ENCODE measurements at places on chromosomes 4 and X.

DNA sequence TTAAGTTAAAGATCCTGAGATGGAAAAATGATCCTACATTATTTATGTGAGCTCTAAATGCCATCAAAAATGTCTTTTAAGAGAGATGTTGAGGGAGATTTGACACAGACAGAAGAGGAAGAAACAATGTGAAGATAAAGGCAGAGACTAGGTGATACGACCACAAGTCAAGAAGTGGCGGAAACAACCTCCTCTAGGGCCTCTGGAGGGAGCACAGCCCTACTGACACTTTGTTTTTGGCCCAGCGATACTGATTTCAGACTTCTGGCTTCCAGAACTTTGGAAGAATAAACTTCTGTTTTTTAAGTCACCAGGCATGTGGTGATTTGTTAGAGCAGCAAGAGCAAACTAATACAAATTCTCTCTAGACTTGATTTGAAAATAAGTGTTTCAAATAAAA lies 1216.1 kb downstream of the FSTL5 start:
- no peaks in the 10 kb centered on the region for H3K4me1 ChIP-seq
- H3K27ac ChIP-seq = no peak overlapping the region
- DNase-seq = no peak
- H3K36me3 ChIP-seq = no peaks in the 10 kb centered on the region
- H3K4me3 ChIP-seq = no peak overlapping the region
- no peaks in the 10 kb centered on the region for H3K27me3 ChIP-seq

- no peaks in the 10 kb centered on the region for H3K27me3 ChIP-seq
- H3K36me3 ChIP-seq = no peaks in the 10 kb centered on the region
- H3K4me1 ChIP-seq = no peaks in the 10 kb centered on the region
- no peak overlapping the region for H3K4me3 ChIP-seq
- no peak for DNase-seq
- H3K27ac ChIP-seq = no peak overlapping the region
Observed at GRCh38 chr4:147447786-147448185, 33.1 kb upstream of the EDNRA start.

DNA sequence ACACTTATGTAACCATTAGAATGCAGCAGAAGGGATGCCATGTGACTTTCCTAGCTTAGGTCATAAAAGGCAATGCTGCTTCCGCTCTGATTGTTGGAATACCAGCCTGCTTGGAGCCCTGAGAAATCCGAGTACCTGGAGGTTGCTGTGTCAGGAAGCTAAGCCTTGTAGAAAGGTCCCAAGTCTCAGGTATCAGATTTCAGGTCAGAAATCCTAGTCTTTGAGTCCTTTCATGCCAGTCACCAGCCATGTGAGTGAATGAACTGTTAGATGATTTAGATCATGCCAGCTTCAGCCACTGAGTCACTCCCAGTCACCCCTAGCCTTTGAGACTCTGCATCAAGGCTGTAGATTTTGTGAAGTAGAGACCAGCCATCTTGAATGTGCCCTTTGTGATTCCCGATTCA lies 23.5 kb downstream of the RAP1GDS1 start:
- no peaks in the 10 kb centered on the region for H3K27me3 ChIP-seq
- H3K4me1 ChIP-seq = peaks cover 5% of the 10 kb centered on the region
- H3K4me3 ChIP-seq = no peak overlapping the region

DNA sequence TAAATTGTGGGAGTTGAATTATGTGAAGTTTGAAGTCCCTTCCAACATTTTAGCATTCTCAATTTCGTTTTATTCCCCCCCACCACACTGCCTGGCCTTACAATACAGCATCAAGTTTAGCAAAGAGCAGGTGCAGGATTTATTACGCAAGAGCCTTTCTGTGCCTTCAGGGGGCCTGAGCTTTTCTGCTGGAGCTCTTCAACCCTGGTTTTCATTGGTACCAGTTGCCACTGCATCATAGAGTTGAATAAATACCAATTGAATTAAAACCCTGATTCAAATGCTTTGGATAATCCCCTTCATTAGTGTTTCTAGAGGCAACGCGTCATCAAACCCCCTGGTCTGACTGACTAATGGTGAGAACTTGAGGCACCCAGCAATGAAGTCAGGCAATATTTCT lies 43.6 kb upstream of the KIT start:
- DNase-seq = no peak
- no peaks in the 10 kb centered on the region for H3K4me1 ChIP-seq
- H3K27ac ChIP-seq = no peak overlapping the region
- H3K4me3 ChIP-seq = no peak overlapping the region
- H3K36me3 ChIP-seq = no peaks in the 10 kb centered on the region

- no peak for DNase-seq
- no peaks in the 10 kb centered on the region for H3K27me3 ChIP-seq
- H3K27ac ChIP-seq = no peak overlapping the region
- H3K4me1 ChIP-seq = no peaks in the 10 kb centered on the region
Observed at GRCh38 chrX:12817528-12817927, 26.3 kb downstream of the PRPS2 start.

GRCh38 chrX:136825771-136826170 lies 45.0 kb upstream of the ARHGEF6 start:
- H3K36me3 ChIP-seq = no peaks in the 10 kb centered on the region
- DNase-seq = no peak
- H3K4me3 ChIP-seq = no peak overlapping the region
- no peak overlapping the region for H3K27ac ChIP-seq
- H3K4me1 ChIP-seq = no peaks in the 10 kb centered on the region

GRCh38 chrX:15050395-15050794 lies 177.2 kb downstream of the MOSPD2 start:
- no peak overlapping the region for H3K27ac ChIP-seq
- no peaks in the 10 kb centered on the region for H3K4me1 ChIP-seq
- H3K36me3 ChIP-seq = no peaks in the 10 kb centered on the region
- no peak for DNase-seq
- H3K4me3 ChIP-seq = no peak overlapping the region

- no peaks in the 10 kb centered on the region for H3K4me1 ChIP-seq
- H3K36me3 ChIP-seq = no peaks in the 10 kb centered on the region
- H3K27me3 ChIP-seq = no peaks in the 10 kb centered on the region
Observed at GRCh38 chrX:15399962-15400391, 15.8 kb upstream of the VEGFD start.

- no peak overlapping the region for H3K4me3 ChIP-seq
- DNase-seq = no peak
- H3K27ac ChIP-seq = no peak overlapping the region
- no peaks in the 10 kb centered on the region for H3K4me1 ChIP-seq
- H3K36me3 ChIP-seq = no peaks in the 10 kb centered on the region
Observed at GRCh38 chr4:115537387-115537786, 424.0 kb upstream of the NDST4 start.

- no peak overlapping the region for H3K27ac ChIP-seq
- H3K4me3 ChIP-seq = no peak overlapping the region
- H3K4me1 ChIP-seq = no peaks in the 10 kb centered on the region
- H3K36me3 ChIP-seq = peaks cover 2% of the 10 kb centered on the region
- no peak for DNase-seq
Observed at GRCh38 chr4:2647403-2648158, 108.6 kb downstream of the TNIP2 start.

GRCh38 chrX:98956014-98956413 lies 1454.1 kb downstream of the PCDH19 start:
- no peaks in the 10 kb centered on the region for H3K36me3 ChIP-seq
- DNase-seq = no peak
- H3K4me3 ChIP-seq = no peak overlapping the region
- H3K27me3 ChIP-seq = no peaks in the 10 kb centered on the region
- no peak overlapping the region for H3K27ac ChIP-seq

- DNase-seq = no peak
- no peaks in the 10 kb centered on the region for H3K36me3 ChIP-seq
- H3K27ac ChIP-seq = no peak overlapping the region
- no peaks in the 10 kb centered on the region for H3K4me1 ChIP-seq
- no peak overlapping the region for H3K4me3 ChIP-seq
- no peaks in the 10 kb centered on the region for H3K27me3 ChIP-seq
Observed at GRCh38 chr4:112038861-112039260, 106.4 kb upstream of the FAM241A start.

DNA sequence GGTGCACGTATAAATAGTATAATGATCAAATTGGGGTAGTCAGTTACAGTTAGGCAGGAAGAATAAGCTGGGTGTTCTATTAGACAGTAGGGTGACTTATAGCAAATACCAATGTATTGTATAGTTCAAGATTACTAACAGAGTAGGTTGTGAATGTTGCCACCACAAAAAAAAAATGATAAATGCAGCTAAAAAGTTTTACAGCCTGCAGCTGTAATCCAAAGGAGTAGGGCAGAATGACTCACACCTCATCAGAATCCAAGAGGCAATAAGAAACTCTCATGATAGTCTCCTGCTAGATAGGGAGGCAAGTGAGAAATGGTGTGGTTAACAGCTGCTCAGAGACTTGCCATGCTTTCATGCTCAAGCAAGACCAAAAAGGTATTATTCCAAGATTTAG lies 19.6 kb upstream of the TCEAL4 start:
- no peaks in the 10 kb centered on the region for H3K27me3 ChIP-seq
- H3K4me1 ChIP-seq = no peaks in the 10 kb centered on the region
- H3K4me3 ChIP-seq = no peak overlapping the region
- H3K36me3 ChIP-seq = no peaks in the 10 kb centered on the region
- H3K27ac ChIP-seq = no peak overlapping the region

GRCh38 chrX:129908636-129909035 lies 2.7 kb downstream of the UTP14A start:
- no peaks in the 10 kb centered on the region for H3K36me3 ChIP-seq
- no peak overlapping the region for H3K27ac ChIP-seq
- DNase-seq = no peak

DNA sequence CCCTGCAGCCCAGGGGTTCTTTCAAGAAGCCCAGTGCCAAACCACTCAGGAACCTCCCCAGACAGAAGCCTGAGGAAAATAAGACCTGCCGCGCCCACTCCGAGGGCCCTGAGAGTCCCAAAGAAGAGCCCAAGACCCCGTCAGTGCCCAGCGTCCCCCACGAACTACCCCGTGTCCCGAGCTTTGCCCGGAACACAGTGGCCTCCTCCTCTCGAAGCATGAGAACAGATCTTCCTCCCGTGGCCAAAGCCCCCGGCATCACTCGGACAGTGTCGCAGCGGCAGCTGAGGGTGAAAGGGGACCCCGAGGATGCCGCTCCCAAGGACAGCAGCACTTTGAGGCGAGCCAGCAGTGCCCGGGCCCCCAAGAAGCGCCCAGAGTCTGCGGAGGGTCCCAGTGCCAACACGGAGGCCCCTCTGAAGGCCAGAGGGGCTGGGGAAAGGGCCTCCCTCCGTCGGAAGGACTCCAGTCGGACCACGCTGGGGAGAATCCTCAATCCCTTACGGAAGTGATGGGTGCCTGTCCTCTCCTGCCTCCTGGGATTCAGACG lies 40.2 kb downstream of the FHDC1 start:
- no peak for DNase-seq
- H3K4me1 ChIP-seq = no peaks in the 10 kb centered on the region
- H3K36me3 ChIP-seq = no peaks in the 10 kb centered on the region
- H3K4me3 ChIP-seq = no peak overlapping the region
- no peak overlapping the region for H3K27ac ChIP-seq
- H3K27me3 ChIP-seq = no peaks in the 10 kb centered on the region

DNA sequence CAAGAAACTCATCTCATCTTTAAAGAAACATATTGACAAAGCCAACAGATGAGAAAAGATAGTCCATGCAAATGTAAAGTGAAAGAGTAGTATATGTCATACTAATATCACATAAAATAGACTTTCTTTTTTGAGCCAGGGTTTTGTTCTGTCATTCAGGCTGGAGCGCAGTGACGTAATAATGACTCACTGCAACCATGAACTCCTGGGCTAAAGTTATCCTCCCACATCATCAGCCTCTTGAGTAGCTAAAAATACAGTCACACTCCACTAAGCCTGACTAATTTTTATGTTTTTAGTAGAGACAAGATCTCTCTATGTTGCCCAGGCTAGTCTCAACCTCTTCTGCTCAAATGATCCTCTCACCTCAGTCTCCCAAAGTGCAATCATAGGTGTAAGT lies 51.8 kb upstream of the TRAM1L1 start:
- H3K4me1 ChIP-seq = 0 out of 2 replicates have a peak, but pooled peaks cover 5% of the 10 kb centered on the region
- DNase-seq = no peak
- no peak overlapping the region for H3K27ac ChIP-seq

DNA sequence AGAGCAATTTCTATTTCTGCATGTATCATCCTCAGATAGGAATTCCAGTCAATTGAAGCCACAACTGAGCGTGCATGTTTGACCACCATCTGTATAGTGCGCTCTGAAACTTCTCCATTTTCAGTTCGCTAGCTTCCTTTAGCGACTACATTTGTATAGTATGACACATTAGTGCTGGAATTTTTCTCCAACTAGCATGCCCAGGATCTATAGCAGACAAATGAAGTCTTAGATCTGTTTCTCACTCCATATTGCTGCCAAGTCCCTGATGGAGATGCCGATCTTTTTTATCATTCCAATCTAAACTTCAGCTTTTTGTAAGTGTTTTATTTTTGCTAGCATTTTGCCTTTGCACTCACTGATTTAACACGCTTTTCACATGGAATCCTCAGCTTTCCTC lies 774.8 kb upstream of the TENM3 start:
- H3K27me3 ChIP-seq = no peaks in the 10 kb centered on the region
- H3K27ac ChIP-seq = no peak overlapping the region
- H3K36me3 ChIP-seq = no peaks in the 10 kb centered on the region
- DNase-seq = no peak
- no peak overlapping the region for H3K4me3 ChIP-seq
- no peaks in the 10 kb centered on the region for H3K4me1 ChIP-seq

DNA sequence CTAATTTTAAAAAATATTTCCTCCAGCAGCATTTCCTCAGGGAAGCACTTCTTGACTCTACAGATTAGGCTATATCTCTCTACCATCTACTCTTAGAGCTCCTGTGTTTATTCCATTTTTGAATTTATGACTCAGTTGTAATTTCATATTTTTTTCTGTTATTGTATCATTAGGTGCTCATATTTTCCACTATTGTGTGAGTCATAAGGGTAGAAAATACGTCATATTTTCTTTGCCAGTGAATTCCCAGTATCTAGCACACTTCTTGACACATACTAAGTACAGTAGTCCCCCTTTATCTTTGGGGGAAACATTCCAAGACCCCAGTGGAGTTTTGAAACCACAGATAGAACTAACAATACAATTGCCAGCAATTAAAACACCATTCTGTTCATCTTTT lies 431.2 kb downstream of the GASK1B start:
- H3K27ac ChIP-seq = no peak overlapping the region
- no peak for DNase-seq
- H3K36me3 ChIP-seq = no peaks in the 10 kb centered on the region
- H3K4me3 ChIP-seq = no peak overlapping the region
- H3K4me1 ChIP-seq = no peaks in the 10 kb centered on the region

DNA sequence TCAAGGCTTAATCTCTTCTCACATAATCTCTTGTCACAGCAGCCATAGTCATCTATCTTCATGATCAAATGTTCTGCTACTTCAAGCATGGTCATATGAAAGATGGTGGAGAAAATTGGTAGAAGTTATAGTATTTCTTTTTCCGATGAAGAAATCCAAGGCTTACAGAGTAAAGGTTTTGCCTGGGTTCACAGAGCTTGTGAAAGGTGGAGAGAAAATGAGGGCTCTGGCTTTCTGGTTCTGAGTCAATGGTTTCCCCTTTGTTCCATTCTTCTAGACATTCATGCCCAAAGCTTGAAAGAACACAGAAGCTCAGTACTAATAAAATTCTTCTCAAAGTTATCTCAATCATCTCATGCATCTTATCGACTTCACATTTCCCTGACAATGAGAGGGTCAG lies 36.1 kb downstream of the CLNK start:
- H3K4me3 ChIP-seq = no peak overlapping the region
- H3K27ac ChIP-seq = no peak overlapping the region
- no peaks in the 10 kb centered on the region for H3K36me3 ChIP-seq
- no peaks in the 10 kb centered on the region for H3K27me3 ChIP-seq
- DNase-seq = no peak

Measured in Caco-2 (cell line).